ENCODE measurements at places on chromosomes 12 and 14. TPM values are rescaled to one million over a fixed set of nuclear protein-coding genes. Genes with fewer than 3 reads are reported as not detected.

The WIF1 gene
- not detected for total RNA-seq

The RD3L gene
- not detected for total RNA-seq

The PLBD1 gene
- total RNA-seq = 3.5 TPM

The DNAI7 gene
- 0.37 TPM for total RNA-seq

The ACSM4 gene
- not detected for total RNA-seq

The TCL1B gene
- total RNA-seq = not detected

The RBP5 gene
- 0.65 TPM for total RNA-seq

The MMP14 gene
- 63.2 TPM for total RNA-seq

The KCNH5 gene
- total RNA-seq = 0.44 TPM

The COCH gene
- 16.8 TPM for total RNA-seq

The TTC9 gene
- 4.2 TPM for total RNA-seq

The PRKD1 gene
- total RNA-seq = 12.4 TPM

The ZC3H14 gene
- 104 TPM for total RNA-seq

The TAS2R19 gene
- total RNA-seq = 2.8 TPM

The CCDC197 gene
- total RNA-seq = not detected

The REM2 gene
- 3.0 TPM for total RNA-seq

The MYO1H gene
- not detected for total RNA-seq

The PPM1A gene
- 30.9 TPM for total RNA-seq

The DGLUCY gene
- total RNA-seq = 15.6 TPM

The OTOGL gene
- 0.12 TPM for total RNA-seq

The MSI1 gene
- total RNA-seq = 224 TPM

The DYRK4 gene
- total RNA-seq = 43.1 TPM

The LRTM2 gene
- total RNA-seq = not detected

The PELI2 gene
- 16.2 TPM for total RNA-seq

The G2E3 gene
- 46.5 TPM for total RNA-seq

The TROAP gene
- 88.0 TPM for total RNA-seq

The NXPH4 gene
- total RNA-seq = 0.71 TPM

The CLEC9A gene
- total RNA-seq = not detected

The ADIPOR2 gene
- 56.7 TPM for total RNA-seq

The SOX5 gene
- total RNA-seq = 86.6 TPM

The VWF gene
- total RNA-seq = 0.21 TPM

Data from neural crest cell (in vitro differentiated cells).